Kidney epithelial cell (primary cell): ENCODE measurements at places on chromosomes 6 and 20.

- DNase-seq = no peak
Observed at GRCh38 chr6:169775321-169775720, 23.9 kb downstream of the ERMARD start.

DNA sequence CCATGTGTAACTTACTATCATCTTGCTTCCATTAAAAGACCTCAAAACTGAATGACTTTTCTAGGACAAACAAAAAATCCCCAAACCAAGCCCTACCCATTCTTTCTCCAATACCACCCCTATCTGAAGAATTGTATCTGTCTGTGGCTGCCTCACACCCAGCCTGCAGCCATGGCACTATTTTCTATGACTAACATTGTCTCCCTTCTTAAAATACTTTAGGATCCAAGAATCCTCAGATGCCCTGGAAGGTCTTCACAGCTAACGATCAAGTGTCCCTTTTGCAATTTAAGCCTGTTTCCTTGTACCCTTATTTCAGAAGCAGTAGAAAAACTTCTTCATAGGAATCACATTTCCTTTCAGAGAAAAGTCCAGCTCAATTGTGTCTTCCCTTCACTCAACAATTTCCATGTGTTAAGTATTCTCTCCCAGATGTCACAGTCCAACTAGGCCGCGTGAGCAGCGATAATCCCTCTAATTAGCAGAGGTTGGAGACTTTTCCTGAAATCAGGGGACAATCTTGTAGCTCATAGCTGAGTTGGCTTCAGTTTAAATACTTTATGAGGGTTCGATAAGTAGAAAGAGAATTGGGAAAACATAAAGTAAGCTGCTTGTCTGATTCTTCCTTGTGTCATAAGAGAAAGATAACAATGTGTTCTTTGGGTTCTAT lies 5.2 kb upstream of the MEP1A start:
- no peak for DNase-seq

DNA sequence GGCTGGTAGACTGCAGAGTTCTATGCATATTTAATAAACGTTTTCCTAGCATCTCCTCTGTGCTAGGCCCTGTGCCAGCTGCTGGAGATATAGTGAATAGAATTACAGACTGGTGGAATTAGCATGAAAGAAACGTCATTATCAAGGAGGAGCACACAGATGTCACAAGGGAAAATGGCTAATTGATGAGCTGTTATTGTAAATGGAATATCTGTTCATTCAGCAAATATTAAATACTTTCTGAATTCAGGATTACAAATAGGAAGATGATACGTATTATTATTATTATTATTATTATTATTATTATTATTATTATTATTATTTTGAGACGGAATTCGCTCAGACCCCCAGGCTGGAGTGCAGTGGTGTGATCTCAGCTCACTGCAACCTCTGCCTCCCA lies 1.2 kb downstream of the AAR2 start:
- DNase-seq = no peak

DNA sequence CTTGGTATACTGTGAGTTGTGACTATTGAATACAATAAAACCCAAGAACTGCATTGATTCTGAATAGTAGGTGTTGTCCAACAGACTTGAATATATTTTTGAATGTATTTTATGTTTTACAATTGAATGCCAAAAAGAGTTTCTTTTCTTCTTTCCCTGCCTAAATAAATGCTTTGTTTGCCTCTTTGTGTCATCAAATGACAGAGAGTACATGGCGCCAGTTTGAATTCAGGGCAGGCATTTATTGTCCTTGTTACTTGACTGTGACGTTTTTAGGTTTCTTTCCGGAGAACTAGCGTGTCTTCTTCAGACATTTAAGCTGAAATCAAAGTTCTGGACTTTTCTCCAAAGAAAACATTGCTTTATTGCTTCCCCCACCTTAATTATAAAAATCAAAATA lies 16.6 kb downstream of the KIF3B start:
- DNase-seq = no peak

GRCh38 chr6:36350082-36350481 lies 13.4 kb upstream of the BNIP5 start:
- DNase-seq = no peak

DNA sequence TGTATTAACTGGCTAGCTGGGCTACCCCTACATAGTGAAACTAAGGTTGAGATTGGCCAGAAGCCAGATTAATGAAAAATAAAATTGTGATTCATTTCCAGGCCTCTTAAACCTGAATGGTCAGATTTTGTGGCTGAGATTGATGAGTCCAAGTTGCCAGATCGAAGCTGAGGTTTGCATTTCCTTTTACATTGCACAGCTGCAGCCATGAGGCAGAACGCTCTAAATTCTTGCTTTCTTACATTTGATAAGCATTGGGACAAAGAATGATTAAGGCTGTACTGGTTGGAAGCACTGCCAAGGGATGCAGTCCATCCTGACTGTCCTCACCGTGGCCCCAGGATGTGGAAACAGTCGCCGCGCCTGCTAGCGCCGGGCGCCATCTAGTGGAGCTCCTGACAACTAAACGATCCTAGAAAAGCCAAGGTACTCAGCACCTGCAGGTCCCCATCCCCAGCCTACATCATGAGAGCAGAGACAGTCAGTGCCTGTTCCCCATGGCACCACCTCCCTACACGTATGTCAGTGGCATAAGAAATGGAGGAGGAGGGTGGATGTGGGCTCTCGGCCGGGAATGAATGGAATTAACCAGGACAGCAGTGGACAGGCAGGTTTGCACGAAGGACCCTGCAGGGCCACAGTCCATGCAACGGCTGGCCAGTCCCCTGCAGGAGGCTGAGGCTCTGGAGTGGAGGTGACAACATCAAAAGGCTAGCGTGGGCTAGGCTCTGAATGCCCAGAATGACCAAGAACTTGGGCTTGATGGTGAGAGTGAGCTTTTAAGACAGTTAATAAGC lies 19.0 kb downstream of the PXDC1 start:
- DNase-seq = no peak

- no peak for DNase-seq
Observed at GRCh38 chr20:41181567-41181966, 44.2 kb downstream of the PLCG1 start.

DNA sequence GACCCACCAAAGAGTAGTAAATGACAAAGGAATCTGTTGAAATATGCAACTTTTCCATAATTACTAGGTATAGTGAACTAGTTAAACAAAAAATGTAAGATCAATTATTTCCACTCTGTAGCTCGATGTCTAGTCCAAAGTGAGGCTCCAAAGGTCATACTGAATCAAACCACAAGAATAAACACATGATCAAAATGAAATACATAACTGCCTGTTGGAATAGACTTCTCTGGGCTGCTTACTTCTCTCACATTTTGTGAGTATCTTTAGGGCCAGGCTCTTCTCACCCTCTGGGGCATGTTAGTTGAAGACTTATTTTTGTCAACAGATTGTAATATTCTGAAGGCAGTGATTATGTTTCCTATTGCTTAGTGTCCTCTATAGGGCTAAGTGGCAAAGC lies 103.7 kb upstream of the TMEM170B start:
- no peak for DNase-seq

GRCh38 chr20:61587036-61587435 lies 335.0 kb downstream of the CDH4 start:
- no peak for DNase-seq

DNA sequence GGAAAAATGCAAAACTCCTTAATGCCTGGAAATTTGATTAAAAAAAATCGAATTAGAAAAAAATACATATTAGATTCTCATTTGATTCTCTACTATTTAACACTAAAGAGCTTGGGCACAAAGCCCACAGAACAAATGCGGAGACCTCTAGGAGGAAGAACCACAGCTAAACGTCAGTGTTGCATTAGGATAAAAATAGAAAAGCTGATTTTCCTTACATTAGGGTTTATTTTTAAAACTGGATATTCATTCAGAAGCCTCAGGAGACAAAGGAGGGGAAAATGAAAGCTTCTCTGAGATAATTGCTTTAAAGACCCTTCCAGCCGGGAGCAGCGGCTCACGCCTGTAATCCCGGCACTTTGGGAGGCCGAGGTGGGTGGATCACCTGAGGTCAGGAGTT lies 77.3 kb downstream of the ECT2L start:
- DNase-seq = no peak

DNA sequence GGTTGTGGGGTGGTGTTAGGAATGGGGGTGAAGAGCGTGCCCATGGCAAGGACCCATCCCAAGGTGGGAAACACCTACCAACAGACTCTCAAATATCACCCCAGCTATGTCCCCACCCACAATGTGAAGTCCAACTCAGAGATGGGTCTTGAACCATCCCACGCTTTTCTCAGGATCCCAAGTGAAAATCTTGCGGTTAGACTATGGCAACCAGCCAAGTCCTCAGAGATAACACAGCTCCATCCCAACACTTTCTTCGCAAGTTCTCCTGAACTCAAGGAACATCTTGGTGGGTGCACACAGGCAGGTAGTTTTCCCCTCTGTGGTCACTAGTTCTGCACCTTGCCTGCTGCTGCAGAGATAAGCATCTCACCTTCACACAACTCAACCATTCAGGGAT lies 116.0 kb downstream of the CDC5L start:
- no peak for DNase-seq

DNA sequence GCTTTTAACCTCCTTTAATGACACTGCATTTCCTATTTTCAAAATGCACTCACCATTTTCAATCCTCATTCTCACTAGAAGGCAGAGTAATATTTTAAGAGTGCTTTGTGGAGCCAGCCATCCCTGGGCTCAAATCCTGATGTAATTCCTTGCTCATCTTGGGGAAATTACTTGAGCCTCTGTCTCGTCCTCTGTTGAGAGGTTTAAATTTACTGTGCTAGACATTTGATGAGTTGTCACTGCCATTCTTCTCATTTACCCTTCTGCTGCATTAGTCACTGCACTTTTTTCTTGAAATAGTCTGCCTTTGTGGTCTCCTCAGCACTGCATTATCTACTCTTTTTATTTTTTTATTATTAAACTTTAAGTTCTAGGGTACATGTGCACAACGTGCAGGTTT lies 150.0 kb upstream of the HDDC2 start:
- no peak for DNase-seq

DNA sequence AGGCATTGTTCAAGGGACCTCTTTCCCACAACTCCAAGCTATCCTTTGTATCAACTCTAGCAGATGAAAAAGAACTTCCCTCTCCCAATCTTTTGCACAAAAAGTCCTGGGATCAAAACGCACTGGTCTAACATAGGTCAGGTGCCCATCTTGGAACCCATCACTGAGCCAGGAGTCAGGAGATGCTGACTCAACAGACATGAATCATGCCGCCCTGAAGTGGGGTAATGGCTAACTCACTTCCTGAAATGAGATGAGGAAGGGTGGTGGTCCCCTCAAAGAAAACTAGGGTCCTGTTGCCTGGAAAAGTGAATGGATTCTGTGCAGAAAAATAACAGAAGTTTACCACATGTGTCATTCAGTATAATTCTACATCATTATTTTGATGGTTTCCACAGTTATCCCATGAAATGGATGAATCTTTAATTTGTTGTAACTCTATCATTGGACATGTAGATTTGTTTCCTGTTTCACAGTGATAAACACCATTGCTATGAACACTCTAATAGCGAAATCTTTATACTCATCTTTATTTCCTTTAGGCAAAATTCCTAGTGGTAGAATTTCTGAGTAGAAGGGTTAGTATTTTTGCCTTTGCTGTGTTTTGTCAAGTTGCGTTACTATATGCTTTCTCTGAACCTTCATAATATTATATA lies 151.3 kb downstream of the SLC16A10 start:
- peak; percentile 55 for DNase-seq

- peak; percentile 56 for DNase-seq
Observed at GRCh38 chr6:25250878-25251277, 28.3 kb upstream of the CARMIL1 start.

- DNase-seq = no peak
Observed at GRCh38 chr6:56851541-56852259, 103.2 kb upstream of the BEND6 start.

GRCh38 chr6:83767033-83767432 lies 58.1 kb upstream of the SNAP91 start:
- DNase-seq = no peak

GRCh38 chr6:169169941-169170582 lies 83.6 kb downstream of the THBS2 start:
- DNase-seq = no peak

DNA sequence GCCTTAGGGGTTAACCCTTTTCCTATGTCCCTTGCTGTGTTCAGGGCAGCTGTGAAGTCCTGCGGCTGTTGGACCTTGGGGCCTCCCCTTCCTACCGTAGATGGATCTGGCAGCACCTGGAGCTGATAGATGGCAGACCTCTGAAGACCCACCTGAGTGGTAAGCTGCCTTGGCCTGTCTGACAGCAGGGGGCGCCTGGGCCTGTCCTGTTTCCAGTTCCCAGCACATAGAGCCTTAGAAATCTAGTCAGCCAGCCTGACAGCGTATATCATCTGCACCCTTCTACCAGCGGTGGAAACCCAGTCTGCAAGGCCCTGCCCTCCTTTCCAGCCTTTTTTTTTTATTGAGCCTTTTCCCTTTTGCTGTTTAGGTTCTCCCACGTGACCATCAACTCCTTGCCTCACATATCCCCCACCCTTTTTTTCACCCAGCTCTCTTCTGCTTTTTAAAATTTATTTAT lies 26.6 kb downstream of the CNBD2 start:
- DNase-seq = peak; percentile 43

DNA sequence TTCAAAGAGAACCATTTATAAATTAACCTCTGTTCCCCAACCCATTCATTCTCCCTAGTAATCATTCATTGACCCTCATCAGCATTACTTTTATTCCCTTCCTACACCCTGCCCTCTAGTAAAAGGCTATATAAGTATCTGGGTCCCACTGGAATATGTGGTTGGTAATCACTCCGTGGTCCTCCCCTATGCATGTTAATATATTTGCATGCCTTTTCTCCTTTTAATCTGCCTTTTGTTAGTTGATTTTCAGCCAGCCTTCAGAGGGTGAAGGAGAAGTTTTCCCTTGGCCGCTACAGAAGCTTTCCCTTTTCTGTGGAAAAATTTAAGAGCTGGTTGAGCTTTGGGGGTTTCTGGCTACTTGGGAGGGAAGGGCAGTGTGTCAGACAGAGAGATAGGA lies 585.6 kb downstream of the UTRN start:
- DNase-seq = no peak

GRCh38 chr6:13400772-13401171 lies 72.4 kb upstream of the TBC1D7 start:
- DNase-seq = no peak

DNA sequence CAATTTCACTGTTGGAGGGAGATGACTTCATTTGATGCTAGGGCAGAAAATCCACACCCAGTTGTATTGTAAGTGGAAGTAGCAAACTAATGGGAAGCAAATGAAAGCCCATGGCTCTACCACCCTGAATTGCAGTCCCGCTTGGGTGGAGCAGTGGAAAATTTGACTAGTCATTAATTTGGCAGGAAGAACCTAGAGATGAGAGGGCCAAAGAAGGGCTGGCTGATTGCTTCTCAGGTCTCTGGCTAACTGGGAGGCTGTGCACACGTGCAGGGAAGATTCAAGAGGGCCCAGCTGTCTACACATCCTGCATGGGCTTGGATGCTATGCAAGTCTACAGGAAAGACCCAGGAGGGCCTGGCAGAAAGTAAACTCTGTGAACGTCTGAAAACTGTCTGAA lies 466.2 kb downstream of the TFAP2A start:
- DNase-seq = no peak

GRCh38 chr6:29696147-29697125 lies 15.5 kb upstream of the ZFP57 start:
- DNase-seq = no peak
